Cortex of kidney (tissue), 1 donor: ENCODE measurements at places on chromosomes 3 and 15.

DNA sequence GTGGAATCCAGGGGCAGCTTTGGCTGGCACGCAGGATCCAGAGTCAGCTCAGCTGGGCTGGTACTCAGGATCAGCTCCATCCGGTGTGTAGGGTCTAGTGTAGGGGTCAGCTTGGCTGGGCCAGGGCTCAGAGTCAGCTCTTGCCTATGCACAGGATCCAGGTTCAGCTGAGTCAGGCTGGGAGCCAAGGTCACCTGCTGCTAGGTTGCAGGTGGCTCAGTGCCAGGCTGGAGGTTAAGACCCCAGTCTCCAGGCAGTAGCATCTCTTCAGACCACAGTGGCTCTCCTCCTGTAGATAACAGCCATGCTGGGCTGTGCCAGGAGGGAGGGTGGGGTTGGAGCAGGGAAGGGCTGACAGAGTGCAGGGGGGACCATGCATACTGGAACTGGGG is 1.8 kb downstream of the HYAL3 start:
- DNase-seq = no peak

DNA sequence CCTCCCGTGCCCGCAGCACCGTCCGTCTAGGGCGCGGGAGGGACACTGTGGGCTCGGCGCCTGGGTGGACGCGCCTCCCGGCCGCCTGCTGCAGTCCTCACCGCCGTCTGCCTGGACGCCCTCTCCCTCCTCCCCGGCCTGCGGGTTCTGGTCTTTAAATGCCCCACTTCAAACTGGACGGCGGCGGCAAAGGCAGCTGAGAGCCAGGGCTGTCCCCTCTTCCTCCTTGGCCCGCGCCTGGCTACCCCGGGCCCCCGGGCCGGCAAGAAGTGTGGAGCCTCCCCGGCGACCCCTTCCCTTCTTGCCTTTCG is 426 bp downstream of the CBLB start:
- DNase-seq = no peak

GRCh38 chr3:16374047-16374934 is 109.3 kb downstream of the OXNAD1 start:
- no peak for DNase-seq

- DNase-seq = no peak
These were observed 15.2 kb downstream of the ATG7 start for GRCh38 chr3:11287404-11287803.

- no peak for DNase-seq
These were observed 238.6 kb upstream of the CHRM5 start for GRCh38 chr15:33729653-33730052.

DNA sequence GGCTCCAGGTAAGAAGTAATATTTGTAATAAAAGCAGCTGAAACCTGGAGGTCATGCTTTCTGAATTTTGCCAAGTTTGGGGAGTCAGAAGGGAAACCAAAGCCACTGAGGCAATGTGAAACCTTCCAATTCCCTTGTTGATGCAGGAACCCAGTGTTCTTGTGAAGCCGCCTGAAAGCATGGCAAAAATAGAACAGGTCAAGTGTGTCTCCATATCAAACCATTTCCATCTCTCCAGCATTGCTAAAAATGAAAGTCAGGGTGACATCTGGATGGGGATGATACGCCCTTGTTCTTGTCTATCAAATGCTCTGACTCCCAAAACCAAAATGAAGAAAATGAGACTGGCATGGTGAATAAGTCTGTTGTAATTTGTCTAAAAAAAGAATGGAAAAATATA is 362.5 kb downstream of the VPS13C start:
- no peak for DNase-seq

GRCh38 chr3:181912384-181912783 is 200.7 kb downstream of the SOX2 start:
- DNase-seq = no peak

GRCh38 chr3:111027868-111028267 is 43.7 kb upstream of the NECTIN3 start:
- DNase-seq = no peak

DNA sequence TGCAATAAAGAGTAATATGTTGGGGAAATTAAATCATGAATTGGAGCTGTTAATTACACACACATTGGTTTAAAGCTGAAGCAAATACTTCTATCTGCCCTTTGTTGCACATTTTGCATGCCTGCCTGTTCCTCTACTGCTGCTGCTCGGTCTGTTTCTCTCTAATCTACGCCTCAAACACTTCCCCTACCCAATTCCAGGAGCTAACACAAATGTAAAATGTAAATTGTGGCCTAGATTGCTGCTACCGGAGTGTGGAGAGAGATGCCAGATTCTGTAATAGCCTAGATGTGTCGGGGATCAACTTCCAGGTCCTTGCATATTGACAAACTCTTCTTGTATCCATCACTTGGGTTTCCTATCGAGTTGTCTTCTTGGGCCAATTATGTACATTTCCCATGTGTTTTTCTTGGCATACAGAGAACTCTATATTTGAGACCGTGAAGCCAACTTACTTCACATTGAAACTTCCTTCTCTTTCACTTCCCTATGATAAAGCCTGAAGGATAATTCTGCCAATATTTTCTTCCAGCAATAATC is 450.4 kb upstream of the NR2F2 start:
- no peak for DNase-seq
